CD4-positive, alpha-beta T cell treated with Interleukin-12 subunit alpha and Interleukin-12 subunit beta, for 1 hour (primary cell): ENCODE measurements at places on chromosomes 5 and 9.

DNA sequence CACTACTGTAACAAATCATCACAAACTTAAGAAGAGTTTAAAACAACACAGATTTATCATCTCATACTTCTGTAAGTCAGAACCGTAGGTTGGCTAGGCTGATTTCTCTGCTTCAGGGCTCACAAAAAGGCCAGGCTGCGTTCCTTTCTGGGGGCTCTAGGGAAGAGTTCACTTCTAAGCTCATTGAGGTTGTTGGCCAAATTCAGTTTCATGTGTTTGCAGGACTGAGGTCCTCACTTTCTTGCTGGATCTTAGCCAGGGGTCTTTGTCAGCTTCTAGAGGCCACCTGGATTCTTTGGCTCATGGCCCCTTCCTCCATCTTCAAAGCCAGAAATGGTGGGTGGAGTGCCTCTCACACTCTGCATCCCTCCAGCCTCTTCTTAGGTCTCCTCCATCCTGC, 76.0 kb downstream of the ACTBL2 start:
- DNase-seq, result no peak

GRCh38 chr5:104237586-104237985, 675.0 kb upstream of the NUDT12 start:
- DNase-seq, result no peak

GRCh38 chr5:173355561-173355960, 27.3 kb upstream of the STC2 start:
- DNase-seq, result no peak

DNA sequence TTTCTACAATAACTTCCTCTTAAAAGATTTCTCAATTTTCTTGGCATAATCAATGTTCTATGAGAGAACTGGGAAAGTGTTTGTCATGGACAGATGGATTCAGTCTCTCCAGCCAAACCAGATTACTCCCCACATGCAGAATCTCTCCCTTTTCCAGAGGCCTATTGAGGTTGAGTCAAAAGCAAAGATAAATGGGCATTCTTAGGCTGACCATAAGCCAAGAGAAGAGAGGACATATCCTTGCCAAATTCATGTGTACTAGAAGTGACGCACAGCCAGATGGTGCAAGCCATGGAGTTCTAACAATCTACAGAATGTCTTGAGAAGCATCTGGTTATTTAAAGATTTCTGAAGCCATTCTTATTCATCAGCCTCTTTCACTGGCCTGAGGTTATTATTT, 2115.0 kb downstream of the MAT2B start:
- DNase-seq, result no peak

DNA sequence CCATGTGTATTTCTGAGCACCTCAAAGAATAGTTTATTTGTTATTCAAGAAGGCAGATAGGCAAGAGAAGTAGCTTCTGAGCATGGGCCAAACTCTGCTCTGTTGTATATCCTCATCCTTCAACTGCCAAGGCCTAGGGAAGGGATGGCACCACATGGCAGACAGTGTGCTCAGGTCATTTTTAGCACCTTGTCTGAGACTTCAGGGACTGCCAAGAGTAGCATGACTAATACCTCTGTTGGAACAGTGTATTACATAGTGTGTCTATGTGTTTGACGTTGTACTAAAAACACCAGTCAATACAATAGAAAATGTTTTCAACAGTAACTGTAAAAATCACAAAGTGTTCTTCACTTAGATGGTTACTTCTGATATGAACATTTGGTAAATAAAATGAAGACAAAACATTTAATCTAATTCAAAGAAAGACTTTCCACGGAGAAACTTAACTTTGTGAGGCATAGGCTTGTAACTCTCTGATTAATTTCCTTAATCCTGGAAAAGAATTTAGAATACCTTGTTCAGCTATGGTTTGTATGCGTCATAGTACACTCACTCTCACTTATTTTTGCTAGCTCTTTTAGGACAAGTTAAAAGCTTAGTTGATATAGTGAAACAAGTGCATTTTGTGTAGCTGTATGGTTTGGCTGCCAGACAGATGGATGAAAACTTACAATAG, 318.4 kb upstream of the RIOK2 start:
- DNase-seq, result no peak

- no peak for DNase-seq
Observed at GRCh38 chr9:34154057-34154456, 24.8 kb upstream of the UBAP1 start.

DNA sequence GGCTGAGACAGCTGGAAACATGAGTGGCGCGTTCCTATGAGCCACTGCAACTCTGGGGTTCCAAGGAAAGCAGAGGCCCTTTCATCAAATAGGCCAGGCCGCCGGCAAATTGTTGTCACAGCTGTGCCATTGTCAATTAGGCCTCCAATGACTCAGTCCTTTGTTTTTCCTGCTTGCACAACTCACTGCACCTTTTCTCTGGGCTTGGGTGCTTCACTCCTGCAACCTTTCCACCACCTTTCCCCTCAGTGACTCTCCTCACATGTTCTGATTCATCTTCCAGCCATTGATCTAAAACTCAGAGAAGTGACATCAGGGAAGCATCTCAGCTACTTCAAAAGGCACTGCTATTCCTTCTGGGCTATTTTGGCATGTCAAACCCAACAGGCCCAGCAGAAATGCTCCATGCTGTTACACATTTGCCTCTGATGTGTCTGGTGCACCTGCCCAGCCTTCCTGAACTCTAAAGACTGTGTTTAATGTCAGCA, 653.7 kb downstream of the NR2F1-AS1 start:
- no peak for DNase-seq

DNA sequence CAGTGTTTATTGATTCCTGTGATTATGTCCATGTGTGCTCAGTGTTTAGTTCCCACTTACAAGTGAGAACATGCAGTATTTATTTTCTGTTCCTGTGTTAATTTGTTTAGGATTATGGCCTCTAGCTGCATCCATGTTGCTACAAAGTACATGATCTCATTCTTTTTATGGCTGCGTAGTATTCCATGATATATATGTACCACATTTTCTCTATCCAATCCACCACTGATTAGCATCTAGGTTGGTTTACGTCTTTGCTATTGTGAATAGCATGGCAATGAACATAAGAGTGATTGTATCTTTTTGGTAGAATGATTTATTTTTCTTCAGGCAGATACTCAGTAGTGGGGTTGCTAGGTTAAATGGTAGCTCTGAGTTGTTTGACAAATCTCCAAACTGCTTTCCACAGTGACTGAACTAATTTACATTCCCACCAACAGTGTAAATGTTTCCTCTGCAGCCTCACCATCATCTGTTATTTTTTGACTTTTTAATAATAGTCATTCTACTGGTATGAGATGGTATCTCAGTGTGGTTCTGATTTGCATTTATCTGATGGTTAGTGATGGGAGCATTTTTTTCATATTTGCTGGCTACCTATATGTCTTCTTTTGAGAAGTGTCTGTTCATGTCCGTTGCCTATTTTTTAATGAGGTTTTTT, 47.5 kb upstream of the ELL2 start:
- no peak for DNase-seq

GRCh38 chr5:11166923-11167322, 405.9 kb upstream of the DAP start:
- DNase-seq, result no peak

GRCh38 chr9:107866711-107867311, 377.2 kb upstream of the KLF4 start:
- no peak for DNase-seq

DNA sequence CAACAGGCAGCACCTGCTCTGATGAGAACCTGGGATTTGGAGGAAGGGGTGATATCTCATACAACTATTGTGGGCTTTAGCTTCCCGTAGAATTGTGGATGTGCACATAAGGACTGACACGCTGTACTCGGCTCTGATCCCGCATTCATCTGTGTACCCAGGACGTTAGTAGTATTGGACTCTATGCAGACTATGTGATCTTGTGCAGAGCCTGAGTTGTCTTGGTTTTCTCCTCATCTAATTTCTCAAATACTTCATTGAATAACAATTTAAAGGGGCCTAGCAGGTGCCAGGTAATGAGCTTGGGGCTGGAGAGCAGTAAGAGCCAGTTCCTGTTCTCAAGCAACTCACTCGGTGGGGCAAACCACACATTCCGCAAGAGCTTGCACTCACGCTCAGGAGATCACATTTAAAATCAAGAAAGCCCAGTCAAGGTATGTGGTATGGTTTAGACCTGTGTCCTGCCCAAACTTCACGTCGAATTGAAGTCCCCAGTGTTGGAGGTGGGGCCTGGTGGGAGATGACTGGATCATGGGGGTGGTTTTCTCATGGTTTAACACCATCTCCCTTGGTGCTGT, 14.8 kb downstream of the C5orf15 start:
- DNase-seq, result no peak

- DNase-seq, result no peak
Observed at GRCh38 chr5:6135977-6136376, 242.4 kb downstream of the MED10 start.

GRCh38 chr9:133664173-133665050, 28.2 kb downstream of the DBH start:
- DNase-seq, result no peak

DNA sequence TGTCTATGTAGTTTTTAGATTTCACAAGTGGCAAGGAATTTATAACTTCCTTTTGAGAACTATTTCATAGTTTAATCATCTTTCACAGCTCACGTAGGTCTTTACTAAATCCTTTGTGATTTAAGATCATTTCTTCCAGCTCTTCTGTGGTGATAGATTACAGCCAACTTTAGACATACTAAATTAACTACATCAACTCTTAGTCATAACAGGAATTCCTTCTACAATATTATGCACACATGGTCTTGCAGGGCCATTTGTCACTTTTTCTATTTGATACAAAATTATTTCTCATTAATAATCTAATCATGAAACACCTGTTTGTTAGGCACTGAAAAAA, 208.4 kb downstream of the PDE4D start:
- no peak for DNase-seq

- no peak for DNase-seq
Observed at GRCh38 chr9:7762600-7762999, 37.0 kb downstream of the DMAC1 start.

- DNase-seq, result no peak
Observed at GRCh38 chr9:91533382-91533781, 109.8 kb upstream of the NFIL3 start.

DNA sequence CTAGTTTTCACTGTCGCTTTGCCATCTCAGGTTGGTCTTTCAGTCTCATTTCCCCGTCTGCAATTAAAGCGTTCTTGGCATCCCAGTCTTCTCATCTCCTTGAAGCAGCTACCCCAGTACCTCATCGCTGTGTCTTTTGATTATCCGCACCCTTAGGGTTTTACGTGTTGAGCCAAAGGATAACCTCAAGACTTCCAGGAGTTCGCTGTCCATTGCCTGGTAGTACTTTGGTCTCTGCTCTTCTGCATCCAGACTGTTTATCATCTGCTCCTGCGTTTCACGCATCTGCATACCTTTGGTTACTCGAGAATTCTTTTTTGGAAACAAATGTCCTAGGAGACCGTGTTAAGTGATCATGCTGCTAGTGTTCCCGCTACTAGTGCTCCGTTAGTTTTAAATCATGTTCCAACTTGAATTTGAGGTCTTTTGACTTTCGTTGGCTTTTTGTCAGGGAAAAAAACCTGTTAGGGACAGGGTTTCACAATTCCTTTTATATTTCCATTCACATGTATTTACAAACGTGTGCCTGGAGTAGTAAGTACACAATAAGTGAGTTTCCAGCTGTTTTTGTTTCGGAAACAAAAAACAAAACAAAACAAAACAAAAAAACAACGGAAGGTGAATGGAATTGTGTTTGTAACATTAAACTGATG, 888 bp downstream of the RABGAP1 start:
- DNase-seq, result peak; percentile 6

- DNase-seq, result no peak
Observed at GRCh38 chr9:127162864-127163365, 40.5 kb upstream of the ANGPTL2 start.

GRCh38 chr5:8057769-8058168, 188.8 kb downstream of the MTRR start:
- DNase-seq, result no peak

- DNase-seq, result no peak
Observed at GRCh38 chr5:40669606-40670390, 9.9 kb upstream of the PTGER4 start.

GRCh38 chr5:56454219-56454862, 221.2 kb upstream of the ANKRD55 start:
- DNase-seq, result no peak

- DNase-seq, result no peak
Observed at GRCh38 chr9:97307091-97307490, 368 bp upstream of the CCDC180 start.

DNA sequence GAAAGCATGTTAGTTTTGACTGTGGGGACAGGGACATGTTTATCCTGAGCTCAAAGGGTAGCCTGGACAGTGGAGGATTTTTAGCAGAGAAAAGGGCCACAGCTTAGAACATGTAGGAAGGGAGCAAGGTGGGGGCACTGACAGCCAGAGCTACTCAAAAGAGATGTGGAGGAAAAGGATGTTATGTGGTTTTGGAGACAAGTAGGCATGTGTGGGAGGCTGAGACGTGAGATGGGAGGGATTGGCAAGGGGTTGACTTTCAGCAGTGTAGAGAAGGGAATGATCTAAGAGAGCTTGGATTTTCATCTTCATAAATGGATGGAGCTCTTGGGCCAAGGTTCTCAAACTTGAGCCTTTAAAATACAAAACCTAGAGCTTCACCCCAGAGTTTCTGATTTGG, 24.0 kb downstream of the SYK start:
- DNase-seq, result no peak

GRCh38 chr9:68609901-68610415, 69.3 kb upstream of the TMEM252 start:
- DNase-seq, result no peak

DNA sequence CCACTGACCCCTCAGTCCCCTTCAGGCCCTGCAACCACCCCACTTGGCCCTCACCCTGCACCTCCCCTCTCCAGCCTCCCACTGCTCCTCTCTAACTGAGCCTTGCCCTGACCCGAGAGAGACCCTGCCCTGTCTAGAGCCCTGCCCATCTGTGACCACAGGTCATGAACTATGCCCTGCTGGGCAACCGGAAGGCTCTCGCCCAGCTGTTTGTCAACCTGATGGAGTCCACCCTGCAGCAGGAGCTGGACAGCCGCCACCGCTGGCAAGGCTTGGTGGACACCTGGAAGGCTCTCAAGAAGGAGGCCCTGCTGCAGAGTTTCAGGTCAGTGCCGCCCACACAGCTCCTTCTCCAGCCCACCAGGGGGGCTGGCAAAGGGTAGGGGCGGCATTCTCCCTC, 9.4 kb downstream of the CCDC180 start:
- DNase-seq, result no peak

GRCh38 chr5:55141945-55142690, 17.9 kb upstream of the GPX8 start:
- DNase-seq, result peak; percentile 6

DNA sequence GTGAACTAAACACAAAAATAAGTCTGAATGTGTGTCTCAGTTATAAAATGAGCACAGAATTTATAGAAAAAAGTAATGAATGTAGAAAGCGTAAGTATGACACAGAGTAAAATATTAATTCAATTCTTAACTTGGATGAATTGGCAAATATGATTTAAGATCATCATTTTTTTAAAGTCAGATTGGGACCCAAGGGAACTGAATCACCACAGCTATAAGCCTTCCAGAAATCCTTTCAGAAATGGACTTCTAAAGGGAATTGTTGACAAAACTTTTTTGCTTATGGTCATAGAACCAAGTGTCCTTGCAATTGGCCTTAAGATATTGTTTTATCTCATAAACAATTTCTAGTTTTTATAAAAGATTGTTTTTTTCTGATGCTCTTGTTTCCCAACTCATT, 495.1 kb upstream of the DAB2 start:
- no peak for DNase-seq

- DNase-seq, result no peak
Observed at GRCh38 chr9:123049589-123050222, 16.2 kb downstream of the GPR21 start.
